Inflammatory macrophage treated with lipopolysaccharide for 1 hour (primary cell): ENCODE measurements at places on chromosomes 4 and X.
A peak's percentile ranks its signal among the peaks of the same experiment; 100 is the strongest.

DNA sequence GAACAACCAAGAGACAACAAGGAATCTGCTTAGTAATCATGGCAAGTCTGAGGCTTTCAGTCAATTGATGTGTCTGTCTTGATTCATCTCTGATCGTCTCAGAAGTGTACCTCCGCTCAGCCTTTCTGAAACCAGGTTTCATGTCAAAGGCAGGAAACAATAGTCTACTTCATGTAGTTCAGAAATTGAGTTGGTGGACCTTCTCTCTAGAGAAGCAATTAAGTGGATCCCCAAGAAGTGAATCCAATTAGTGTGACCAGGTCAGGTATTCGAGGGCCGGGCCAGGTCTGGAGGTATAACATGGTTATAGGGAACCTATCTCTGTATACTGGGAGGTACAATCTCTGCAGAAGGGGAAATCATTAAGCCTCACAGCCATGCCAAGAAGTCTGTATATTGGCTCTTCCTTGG, 32.0 kb downstream of the DAPP1 start:
- DNase-seq = no peak

GRCh38 chr4:54378461-54378860, 149.4 kb downstream of the PDGFRA start:
- DNase-seq = no peak

- no peak for DNase-seq
Observed at GRCh38 chrX:72304877-72305276, 837 bp downstream of the CITED1 start.

DNA sequence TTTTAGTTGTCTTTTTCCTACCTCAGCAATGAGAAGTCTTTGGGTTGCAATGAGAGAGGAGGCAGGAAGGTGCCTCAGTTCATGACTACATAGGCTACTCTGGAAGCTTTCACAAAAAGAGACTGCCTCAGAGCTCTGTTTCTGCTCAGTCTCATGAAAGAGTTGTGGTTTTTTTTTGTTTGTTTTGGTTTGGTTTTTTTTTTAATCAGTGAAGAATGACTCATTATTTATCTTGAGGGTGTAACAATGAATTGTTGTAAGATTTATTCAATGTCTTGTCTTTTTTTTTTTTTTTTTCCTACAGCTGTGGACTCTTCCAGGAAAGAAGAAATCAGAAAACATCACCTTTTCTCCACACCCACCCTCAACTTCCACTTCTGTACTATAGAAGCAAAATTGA, 67.5 kb upstream of the CXCL13 start:
- DNase-seq = no peak

- DNase-seq = no peak
Observed at GRCh38 chr4:160848901-160849760, 1314.7 kb downstream of the FSTL5 start.

GRCh38 chr4:182823576-182823975, 93.6 kb downstream of the DCTD start:
- no peak for DNase-seq

DNA sequence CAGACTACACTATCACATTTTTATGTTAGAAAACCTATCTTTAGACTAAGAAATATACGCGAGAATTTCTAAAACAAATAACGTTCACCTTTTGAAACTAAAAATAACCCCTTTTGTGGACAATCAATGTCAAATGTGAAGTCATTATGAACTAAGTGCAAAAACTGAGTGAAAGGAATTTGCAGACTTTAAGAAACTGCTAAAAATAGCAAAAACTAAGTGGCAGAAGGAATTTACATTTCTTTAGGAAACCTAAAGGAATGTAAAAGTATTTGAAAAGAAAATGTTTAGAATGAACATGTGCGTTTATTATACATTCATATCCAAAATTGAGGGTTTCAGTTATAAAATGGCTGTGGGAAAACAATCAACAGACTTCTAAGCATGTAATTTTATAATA, 58.3 kb downstream of the VEGFC start:
- no peak for DNase-seq

DNA sequence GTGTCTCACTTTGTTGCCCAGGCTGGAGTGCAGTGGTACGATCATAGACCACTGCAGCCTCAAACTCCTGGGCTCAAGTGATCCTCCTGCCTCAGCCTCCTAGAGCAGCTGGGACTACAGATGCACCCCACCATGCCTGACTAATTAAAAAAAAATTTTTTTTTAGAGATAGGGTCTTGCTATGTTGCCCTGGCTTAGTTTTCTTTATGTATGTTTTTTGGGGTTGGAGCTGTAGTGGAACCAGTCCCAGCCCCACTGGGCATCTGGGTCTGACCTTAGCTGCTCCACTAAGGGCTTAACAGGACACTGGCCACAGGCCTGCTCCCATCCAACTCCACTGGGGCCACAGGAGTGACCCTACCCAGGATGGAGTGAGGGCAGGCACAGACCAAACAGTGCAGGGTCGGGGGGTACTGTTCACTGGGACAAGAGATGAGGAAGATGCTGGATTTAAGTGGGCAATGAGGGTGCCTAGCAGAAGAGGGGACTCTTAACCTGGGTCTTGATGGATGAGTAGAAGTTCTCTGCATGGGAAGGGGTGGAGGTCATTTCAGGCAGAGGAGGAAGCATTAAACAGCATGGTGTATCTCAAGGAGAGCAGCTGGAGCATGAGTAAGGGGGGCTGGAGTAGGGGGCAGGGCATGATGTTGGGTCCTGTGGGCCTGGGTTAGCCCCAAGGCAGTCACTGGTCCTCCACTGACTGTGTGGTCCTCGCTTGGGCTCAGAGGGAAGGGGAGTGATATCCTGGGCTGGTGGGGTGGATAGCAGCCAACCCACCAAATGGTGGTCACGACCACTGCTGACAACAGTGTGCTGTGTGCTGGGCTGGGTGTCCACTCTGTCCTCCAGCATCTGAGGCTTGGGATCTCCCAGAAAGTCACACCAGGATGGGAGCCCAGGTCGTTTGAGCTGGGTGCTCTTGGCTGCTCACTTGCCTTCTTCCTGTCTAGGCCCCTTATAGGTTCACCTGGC, 24.1 kb upstream of the ADD1 start:
- no peak for DNase-seq

DNA sequence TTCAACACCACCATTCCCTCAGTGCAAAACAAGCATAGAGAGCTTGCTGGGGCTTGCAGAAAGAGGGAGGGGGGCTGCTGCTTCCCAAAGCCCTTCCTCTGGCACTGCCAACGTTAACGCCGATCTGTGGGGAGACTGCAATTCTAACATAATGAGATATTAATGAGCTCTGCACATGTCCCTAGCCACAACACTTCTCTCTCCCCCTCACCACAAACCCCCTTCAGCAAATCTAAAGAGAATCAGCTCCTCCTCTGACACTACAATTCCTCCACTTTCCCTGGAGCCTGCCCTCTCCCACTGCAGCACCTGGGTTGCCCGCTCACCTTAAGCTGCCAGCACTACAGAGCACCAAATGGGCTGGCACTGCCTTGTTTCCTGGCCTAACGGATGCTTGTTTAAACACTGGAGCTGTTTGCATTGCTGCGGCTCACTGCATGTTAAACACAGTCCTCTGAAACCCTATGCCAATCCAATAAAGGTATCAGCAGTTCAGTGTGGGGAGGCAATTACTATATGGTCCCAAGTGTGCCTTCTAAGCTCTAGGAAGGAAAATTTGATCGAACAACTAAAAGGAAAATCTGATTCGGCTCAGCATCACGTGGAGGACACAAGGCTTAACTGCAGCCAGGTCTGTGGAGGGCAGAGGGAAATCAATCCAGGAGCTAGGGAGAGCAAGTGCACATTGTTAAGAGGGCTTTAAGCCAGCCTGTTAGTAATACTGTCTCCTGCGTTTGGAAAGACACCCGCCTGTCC, 232.4 kb downstream of the MAML3 start:
- DNase-seq = no peak

- no peak for DNase-seq
Observed at GRCh38 chr4:110637408-110638088, 14.7 kb upstream of the PITX2 start.

GRCh38 chr4:82704156-82704555, 94.4 kb downstream of the SCD5 start:
- DNase-seq = peak; percentile 12

GRCh38 chrX:153595859-153596857, 2.8 kb downstream of the CCNQ start:
- DNase-seq = no peak

DNA sequence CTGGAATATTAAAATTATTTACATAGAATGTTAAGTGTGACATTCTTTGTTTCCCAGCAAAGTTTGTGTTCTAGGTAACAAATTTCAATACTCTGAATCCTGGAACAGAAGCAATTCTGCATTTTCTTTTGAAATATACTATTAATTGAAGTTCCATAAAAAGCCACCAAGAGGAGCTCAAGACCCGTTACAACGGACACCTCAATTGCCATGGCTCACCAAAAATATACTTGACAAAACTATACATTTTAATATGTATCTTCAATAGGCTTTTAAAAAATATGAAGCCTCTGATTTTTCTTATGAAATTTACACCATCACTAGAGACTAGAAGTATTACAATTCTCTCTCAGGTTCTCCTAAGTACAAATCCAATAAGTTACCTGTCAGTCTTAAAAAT, 111.4 kb downstream of the NYX start:
- peak; percentile 57 for DNase-seq

GRCh38 chrX:63635750-63636149, 149.3 kb downstream of the ARHGEF9 start:
- no peak for DNase-seq

- DNase-seq = no peak
Observed at GRCh38 chr4:155688860-155689259, 22.2 kb downstream of the GUCY1A1 start.
